ENCODE measurements at places on chromosomes 1 and 21.

- H3K4me3 ChIP-seq = no peak overlapping the region
- H3K27me3 ChIP-seq = no peaks in the 10 kb centered on the region
- peak; percentile 38 for DNase-seq
- H3K27ac ChIP-seq = no peak overlapping the region
- H3K36me3 ChIP-seq = no peaks in the 10 kb centered on the region
Observed at GRCh38 chr21:43858806-43859648, 6.0 kb upstream of the AGPAT3 start.

DNA sequence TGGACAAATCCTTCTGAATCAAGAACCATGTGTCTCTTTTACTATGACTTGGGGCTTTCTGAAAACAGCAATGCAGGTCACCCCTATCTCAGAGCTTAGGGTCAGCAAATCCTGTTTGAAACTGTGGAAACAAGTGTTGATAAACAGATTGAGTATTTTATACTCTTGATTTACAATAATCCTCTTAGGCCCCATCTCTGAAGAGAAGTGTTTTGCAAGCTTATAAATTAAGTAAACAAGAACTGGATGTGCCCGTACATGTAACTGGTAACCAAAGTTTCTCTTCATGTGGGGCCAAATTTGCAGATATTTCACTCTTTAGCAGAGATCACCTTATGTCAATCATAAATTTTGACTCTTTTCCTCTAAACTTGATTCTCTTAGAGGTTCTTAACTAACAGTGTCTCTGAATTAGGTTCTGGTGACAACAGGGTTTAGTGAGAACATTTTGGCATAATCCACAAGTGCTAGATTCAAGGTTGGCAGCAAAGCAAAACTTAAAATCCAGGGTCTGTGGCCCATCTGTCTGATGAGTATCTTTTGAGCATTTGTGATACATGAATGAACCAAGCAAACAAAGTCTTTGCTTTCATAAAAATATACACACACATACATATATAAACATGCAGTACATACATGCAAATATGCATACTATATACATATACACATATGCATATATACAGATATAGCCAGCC, 183.0 kb upstream of the HOOK1 start:
- no peaks in the 10 kb centered on the region for H3K4me1 ChIP-seq
- DNase-seq = no peak
- H3K27ac ChIP-seq = no peak overlapping the region
- H3K27me3 ChIP-seq = no peaks in the 10 kb centered on the region

DNA sequence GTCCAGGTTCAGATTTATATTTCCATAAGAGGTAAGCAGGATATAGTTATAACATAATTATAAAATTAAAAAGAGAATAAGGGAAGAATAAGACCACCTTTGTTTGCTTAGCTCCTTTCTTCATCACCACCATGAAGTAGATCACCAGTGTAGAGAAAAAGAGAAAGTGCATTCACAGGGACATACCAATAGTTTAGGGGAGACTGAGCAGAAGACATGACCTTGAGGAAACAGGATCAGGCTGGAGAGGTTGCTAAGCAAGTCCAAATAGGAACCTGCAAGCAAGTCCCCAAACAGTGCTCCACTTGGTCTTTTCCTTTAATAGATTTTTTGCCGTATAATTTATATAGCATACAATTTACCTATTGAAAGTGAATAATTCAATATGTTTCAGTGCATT, 63.0 kb downstream of the KCNT2 start:
- no peak overlapping the region for H3K27ac ChIP-seq
- no peaks in the 10 kb centered on the region for H3K36me3 ChIP-seq
- H3K4me3 ChIP-seq = no peak overlapping the region
- H3K4me1 ChIP-seq = peaks cover 9% of the 10 kb centered on the region

DNA sequence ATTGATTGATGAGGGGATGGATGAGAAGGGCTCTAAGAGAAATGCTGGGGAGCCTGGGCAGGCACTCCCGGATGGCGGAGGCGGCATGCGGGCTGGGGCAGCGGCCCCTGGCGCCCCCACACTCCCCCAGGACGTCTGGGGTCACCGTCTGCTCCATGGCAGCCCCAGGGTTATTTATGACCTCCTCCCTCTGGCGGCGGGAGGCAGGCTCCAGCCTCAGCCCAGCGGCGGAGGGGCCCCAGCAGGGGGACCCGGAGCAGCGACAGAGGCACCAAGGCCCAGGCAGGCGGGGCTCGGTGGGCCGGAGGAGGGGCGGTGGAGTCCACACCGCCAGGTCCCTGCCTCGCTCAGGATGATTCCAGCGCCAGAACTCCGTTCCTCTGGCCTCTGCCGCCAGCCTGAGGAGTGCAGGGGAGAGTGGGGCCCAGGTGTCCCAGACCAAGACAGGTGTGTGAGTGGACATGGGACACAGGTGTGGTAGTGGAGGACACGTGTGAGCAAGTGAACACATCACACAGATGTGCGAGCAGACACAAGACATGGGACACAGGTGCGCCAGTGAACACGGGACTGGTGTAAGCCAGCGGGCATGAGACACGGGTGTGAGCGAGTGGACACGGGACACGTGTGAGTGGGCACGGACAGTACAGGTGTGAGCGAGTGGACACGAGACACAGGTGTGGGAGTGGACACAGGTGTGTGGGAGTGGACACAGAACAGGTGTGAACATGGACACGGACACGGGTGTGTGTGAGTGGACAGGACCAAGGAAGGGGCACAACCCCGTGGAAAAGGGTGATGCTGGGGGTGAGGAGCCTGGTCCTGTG, 2.5 kb upstream of the SAMD11 start:
- no peak overlapping the region for H3K4me3 ChIP-seq
- no peak overlapping the region for H3K27ac ChIP-seq
- DNase-seq = peak; percentile 60
- peaks cover 3% of the 10 kb centered on the region for H3K27me3 ChIP-seq
- H3K4me1 ChIP-seq = no peaks in the 10 kb centered on the region
- no peaks in the 10 kb centered on the region for H3K36me3 ChIP-seq

- no peaks in the 10 kb centered on the region for H3K27me3 ChIP-seq
- no peak overlapping the region for H3K27ac ChIP-seq
- no peak overlapping the region for H3K4me3 ChIP-seq
- H3K36me3 ChIP-seq = no peaks in the 10 kb centered on the region
- DNase-seq = no peak
Observed at GRCh38 chr1:214349781-214350180, 68.8 kb downstream of the SMYD2 start.

- H3K36me3 ChIP-seq = no peaks in the 10 kb centered on the region
- peaks cover 12% of the 10 kb centered on the region for H3K4me1 ChIP-seq
- DNase-seq = no peak
- H3K27ac ChIP-seq = no peak overlapping the region
- no peak overlapping the region for H3K4me3 ChIP-seq
Observed at GRCh38 chr1:198530953-198531352, 9.5 kb downstream of the ATP6V1G3 start.

DNA sequence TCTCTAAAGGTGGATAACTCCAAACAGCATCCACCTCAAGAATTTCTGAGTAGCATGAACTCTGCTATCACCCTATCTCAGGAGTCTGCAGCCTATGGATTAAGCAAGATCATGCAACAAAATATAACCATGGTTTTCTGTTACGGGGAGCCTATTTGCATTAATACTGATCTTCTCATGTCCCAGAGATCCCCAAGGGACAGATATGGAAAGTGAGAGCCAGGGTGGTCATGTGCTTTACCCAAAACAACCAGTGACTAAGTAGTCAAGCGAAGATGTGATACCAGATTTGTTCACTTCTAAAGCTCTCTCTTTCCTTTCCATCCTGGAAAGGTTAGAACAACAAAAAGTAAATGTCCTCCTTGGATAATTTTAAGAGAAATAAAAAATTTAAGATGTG, 125.1 kb downstream of the PRRX1 start:
- no peaks in the 10 kb centered on the region for H3K36me3 ChIP-seq
- H3K4me3 ChIP-seq = no peak overlapping the region
- DNase-seq = no peak
- H3K27ac ChIP-seq = no peak overlapping the region

DNA sequence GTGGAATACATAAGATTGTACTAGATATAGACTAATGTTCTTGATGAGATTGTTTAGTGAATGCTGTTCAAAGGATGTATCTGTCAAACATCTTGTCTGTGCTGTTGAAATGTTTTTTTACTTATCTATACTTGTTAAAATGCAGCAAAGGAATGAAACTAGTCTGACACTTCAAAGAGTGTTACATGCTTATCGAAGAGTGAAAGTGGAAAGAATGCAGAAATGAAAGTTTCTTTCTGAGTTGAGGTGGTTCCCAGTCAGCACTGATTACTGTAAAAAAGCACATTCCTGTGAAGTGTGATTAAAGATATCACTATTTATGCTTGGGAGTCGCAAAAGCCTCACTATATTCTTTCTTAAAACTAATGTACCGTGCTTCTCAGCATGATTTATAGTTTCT, 1225.2 kb downstream of the NCAM2 start:
- H3K27me3 ChIP-seq = no peaks in the 10 kb centered on the region
- H3K4me3 ChIP-seq = no peak overlapping the region
- DNase-seq = no peak
- H3K36me3 ChIP-seq = no peaks in the 10 kb centered on the region
- no peak overlapping the region for H3K27ac ChIP-seq
- no peaks in the 10 kb centered on the region for H3K4me1 ChIP-seq

DNA sequence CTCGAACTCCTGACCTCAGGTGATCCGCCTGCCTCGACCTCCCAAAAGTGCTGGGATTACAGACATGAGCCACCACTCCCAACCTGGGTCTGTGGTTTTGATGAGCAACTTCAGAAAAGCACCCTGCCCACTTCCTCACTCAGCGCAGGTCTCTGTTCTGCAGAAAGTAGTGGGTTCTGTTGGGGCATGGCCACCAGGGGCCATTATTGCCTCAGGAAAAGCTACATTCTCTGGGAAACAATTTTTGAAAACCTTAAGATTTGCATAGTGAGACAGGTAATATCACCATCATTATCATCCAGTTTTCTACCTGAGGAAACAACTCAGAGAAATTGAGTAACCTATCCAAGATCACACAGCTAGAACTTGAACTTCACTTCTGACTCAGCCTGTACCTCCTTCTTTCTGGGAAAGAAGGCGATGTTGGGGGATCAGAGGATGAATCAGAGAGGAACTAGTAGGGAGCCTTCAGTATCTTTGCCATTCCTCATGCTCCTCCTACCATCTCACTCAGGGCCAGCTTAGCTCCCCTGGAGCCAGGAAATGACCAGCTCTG, 7.1 kb upstream of the NES start:
- H3K27ac ChIP-seq = no peak overlapping the region
- H3K36me3 ChIP-seq = no peaks in the 10 kb centered on the region

DNA sequence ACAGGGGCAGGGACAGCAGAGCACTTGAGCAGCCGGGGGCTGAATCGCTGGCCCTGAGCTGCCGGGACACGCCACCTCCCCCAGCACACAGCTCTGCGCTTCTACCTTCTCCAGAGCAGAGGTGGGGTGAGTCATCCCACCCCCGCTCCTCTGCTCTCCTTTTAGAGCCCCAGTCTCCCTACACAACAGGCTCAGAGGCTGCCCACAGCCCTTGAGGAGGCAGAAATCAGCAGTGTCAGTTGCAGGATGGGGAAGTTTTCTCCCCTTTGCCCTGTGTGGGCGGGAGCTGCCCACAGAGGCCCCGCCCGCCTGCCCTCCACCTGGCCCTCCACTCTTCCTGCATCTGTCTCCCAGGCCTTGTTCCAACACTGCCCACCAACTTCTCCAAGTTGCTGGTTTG, 94.6 kb downstream of the STUM start:
- H3K27ac ChIP-seq = no peak overlapping the region
- no peak for DNase-seq
- no peaks in the 10 kb centered on the region for H3K36me3 ChIP-seq
- H3K4me3 ChIP-seq = no peak overlapping the region

DNA sequence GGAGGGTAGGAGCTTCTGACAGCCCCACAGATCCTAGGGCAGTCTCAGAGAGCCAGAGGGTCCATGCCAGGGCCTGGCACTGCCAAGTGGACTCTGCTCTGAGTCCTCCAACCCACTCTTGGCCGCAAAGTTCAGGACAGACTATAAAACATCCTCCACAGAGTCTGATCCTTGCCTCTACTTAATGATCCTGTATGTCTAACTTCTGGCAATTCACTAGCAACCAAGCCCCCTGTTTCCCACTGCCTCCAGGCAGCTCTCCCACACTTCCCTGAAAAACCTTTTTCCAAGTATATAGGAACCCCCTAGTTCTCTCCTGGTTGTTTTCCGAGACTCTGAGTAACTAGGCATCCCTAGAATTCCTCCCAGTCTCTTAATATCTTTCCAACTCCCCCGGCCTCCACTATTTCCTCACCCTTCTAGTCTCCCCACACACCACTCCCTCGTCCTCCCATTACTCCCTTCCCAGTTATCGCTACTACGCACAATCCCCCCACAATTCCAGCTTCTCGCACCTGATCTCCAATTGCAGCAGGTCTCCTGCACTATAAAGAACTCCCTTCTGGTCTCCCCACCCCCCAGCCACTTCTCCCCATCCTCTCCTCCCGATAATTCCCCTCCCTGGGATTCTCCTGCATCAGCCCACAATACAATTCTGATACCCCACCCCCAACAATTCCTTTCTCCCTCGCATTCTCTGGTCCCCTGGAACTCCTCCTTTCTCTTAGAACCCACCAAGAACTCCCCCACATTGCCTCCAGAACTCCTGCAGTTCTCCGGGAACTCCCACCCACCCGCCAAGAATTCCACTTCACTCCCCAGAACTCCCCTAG, 574 bp downstream of the IGSF9 start:
- H3K27ac ChIP-seq = no peak overlapping the region
- H3K27me3 ChIP-seq = no peaks in the 10 kb centered on the region
- H3K4me1 ChIP-seq = no peaks in the 10 kb centered on the region

GRCh38 chr1:156019946-156020292, 832 bp downstream of the SSR2 start:
- H3K27me3 ChIP-seq = no peaks in the 10 kb centered on the region
- H3K4me3 ChIP-seq = peak overlapping the region; percentile 86
- no peak for DNase-seq
- peaks cover 6% of the 10 kb centered on the region for H3K4me1 ChIP-seq

GRCh38 chr1:64624808-64625207, 120.1 kb upstream of the RAVER2 start:
- no peak overlapping the region for H3K27ac ChIP-seq
- no peaks in the 10 kb centered on the region for H3K4me1 ChIP-seq
- DNase-seq = no peak
- no peak overlapping the region for H3K4me3 ChIP-seq

DNA sequence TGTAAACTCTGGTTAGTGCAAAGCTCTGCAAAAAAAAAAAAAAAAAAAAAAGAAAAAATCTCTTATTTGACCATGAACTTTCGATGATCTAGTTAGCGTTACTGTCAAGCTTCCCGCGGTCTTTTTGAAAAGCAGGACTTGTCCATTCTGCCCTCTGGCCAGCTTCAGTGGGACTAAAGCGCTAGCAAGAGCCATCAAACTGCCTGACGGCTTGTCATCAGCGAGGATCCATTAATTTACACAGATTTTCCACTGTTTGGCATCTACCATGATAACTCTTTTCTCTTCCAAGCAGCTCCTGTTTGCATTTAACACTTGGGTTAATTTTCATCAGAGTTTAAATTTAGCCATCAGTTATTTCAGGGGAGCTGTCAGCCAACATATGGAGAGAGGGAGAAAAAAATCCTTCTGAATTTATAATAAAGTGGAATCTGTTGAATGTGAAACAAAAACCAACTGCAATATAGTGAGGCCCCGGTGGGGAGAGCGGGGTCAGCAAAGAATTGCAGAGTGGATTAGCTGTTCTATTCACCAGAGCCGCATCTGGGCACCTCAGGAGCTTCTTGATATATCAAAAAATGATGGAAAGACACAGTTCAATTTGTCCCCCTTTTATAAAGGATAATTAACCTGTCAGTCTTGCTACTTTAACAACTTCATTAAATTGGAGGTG, 298.2 kb downstream of the SPATA17 start:
- H3K27me3 ChIP-seq = no peaks in the 10 kb centered on the region
- no peak overlapping the region for H3K4me3 ChIP-seq
- H3K4me1 ChIP-seq = no peaks in the 10 kb centered on the region
- no peak for DNase-seq
